ENCODE measurements at places on chromosomes 3 and 15. TPM values are rescaled to one million over a fixed set of nuclear protein-coding genes. Genes with fewer than 3 reads are reported as not detected.

- no peak for DNase-seq
Observed at GRCh38 chr15:52731732-52732470, 52.7 kb upstream of the ATOSA start.

GRCh38 chr15:79315623-79316328 is 4.9 kb downstream of the TMED3 start:
- DNase-seq: no peak

DNA sequence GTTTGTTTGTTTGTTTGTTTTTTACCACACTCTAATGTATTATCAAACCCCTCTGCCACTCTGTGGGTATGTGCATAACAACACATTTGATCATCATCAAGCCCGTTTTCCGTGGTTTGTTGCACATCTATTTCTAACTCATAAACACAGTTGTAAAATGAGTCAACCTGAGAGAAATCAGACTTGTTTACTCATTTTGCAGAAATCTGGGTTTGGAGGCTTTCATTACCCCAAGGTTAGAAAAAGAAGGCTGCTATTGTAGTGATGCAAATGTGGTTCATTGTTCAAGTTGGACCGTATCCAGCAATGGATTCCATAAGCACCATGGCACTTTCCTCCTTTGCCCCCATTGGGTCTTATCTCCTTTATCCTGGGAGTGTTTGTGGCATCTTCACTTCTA is 353.2 kb upstream of the SOX2 start:
- DNase-seq: no peak

GRCh38 chr3:189652042-189652441 is 20.9 kb downstream of the TP63 start:
- DNase-seq: no peak

DNA sequence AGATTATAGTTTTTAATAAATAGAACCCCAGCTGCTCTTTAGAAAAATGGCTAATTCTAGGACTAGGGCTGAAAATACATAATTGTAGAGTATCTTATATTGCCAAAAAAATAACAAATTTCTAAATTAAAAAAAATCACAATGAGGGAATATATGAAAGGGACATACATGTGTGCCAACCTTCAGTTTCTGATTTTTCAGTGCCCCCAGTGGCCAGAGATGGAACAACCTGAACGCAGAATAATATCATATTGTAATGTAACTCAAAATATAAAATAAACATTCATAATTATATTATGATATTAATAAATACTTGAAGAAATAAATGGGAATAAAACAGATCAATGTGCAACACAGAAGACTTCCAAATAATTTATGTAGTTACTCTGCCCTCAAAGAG is 460.5 kb downstream of the ZNF385D start:
- DNase-seq: no peak

GRCh38 chr15:101407439-101407838 is 82.1 kb downstream of the PCSK6 start:
- DNase-seq: no peak

GRCh38 chr15:31322504-31322903 is 4.1 kb upstream of the KLF13 start:
- no peak for DNase-seq

- no peak for DNase-seq
Observed at GRCh38 chr15:77904901-77905300, 172.6 kb downstream of the TBC1D2B start.

- no peak for DNase-seq
Observed at GRCh38 chr3:21274079-21274571, 476.9 kb downstream of the ZNF385D start.

DNA sequence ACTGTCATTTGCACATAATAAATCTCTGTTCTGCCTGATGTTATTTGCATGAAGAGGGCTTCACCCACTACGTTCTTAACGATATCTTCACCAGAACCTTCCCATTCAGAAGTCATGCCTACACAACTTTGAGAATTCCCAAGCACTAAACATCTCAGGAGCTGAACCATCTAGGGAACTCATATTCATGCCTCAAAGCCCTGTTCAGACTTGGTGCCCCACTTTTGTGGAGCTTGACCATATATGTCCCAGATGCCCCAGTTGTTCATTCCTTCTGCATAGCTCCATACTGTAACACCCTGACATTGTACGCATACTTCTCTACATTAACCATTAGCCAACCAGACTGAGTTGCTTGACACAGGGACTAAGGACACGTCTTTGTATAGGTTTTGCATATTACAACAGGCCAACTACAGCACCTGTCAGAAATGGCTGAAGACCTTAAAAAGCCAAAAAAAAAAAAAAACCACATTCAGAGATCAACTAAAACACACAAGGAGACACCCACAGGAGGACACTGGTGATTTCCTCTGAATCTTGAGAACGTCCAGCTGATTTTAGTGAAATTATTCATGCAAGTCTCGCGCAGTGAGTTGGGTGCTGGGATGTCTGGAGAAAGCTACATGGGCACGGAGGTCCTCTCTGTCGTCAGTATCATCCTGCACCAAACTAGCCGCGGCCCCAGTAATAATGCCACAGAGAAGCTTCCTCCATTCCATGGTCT is 141.4 kb downstream of the FOXP1 start:
- no peak for DNase-seq

DNA sequence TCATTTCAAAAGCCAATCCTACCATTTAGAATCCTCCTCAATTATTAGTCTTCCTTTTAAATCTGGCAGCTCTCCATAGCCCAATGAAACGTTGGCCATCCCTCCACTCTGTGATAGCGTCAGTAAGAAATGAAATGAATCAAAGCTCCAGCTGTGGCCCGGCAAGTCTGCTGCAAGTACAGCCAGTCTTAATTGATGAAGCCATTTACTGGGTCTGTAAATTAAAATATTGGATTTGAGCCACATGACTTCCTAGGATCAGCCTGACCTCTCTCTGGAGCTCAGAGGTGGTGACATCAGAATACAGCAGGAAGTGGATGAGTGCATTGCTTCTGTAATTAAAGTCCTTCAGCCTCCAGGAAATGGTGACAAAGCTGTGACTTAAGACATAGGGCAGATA is 347.0 kb upstream of the LMCD1 start:
- DNase-seq: no peak

DNA sequence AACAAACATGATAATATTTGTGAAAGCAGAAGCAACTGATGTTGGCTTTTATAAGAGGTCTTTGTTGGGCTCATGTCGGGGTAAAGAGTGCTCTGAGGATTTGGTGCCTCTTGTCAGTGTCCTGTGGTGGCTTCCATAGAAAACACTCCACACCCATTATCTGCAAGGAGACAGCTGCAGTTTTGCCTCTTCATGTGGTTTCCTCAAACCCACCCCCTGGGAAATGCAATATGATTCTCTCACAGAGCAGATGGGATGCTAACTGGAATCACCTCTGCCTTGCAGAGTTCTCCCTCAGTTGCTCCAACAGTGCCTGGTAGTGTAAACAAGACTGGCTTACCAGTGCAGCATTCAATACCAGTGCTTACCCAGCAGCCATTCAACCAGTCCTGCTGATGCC is 771.4 kb upstream of the CFAP20DC start:
- no peak for DNase-seq

GRCh38 chr3:192916371-192917027 is 1.2 kb downstream of the MB21D2 start:
- no peak for DNase-seq

The ITGB5 gene
- 404 TPM for total RNA-seq

The PARL gene
- 54.9 TPM for total RNA-seq

The CEP19 gene
- total RNA-seq: 1.5 TPM
